ENCODE measurements at places on chromosomes 11 and 22. TPM values are rescaled to one million over a fixed set of nuclear protein-coding genes. Genes with fewer than 3 reads are reported as not detected.

The GNB1L gene
- total RNA-seq, result 16.2 TPM

The RFPL2 gene
- 0.17 TPM for total RNA-seq

The LGR4 gene
- 70.2 TPM for total RNA-seq

The MIAT gene
- 0.47 TPM for total RNA-seq

The TENM4 gene
- total RNA-seq, result 41.1 TPM

The SGSM1 gene
- total RNA-seq, result 3.5 TPM
